ENCODE measurements at places on chromosomes 6 and 20.

GRCh38 chr20:42093542-42094440 is 475.6 kb upstream of the CHD6 start:
- DNase-seq = no peak

DNA sequence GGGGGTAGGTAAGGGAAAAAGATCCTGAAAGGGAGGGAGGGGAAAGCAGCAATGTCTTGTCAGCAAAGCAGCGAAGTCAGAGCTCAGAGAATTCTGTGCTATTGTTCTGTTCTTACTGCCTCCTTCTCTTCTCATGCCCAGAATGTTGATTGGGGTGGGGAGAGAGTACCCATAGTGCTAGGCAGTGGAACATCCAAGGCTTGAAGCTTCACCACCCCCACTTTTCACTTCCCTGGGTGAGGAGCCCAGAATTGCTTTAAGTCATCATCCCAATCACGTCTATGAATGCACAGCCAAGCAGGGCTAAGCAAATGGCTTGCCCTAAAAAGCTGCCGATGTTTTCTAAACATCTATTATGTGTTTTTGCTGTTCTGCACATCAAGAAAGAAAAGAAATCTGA is 16.5 kb downstream of the REPS1 start:
- DNase-seq = no peak

DNA sequence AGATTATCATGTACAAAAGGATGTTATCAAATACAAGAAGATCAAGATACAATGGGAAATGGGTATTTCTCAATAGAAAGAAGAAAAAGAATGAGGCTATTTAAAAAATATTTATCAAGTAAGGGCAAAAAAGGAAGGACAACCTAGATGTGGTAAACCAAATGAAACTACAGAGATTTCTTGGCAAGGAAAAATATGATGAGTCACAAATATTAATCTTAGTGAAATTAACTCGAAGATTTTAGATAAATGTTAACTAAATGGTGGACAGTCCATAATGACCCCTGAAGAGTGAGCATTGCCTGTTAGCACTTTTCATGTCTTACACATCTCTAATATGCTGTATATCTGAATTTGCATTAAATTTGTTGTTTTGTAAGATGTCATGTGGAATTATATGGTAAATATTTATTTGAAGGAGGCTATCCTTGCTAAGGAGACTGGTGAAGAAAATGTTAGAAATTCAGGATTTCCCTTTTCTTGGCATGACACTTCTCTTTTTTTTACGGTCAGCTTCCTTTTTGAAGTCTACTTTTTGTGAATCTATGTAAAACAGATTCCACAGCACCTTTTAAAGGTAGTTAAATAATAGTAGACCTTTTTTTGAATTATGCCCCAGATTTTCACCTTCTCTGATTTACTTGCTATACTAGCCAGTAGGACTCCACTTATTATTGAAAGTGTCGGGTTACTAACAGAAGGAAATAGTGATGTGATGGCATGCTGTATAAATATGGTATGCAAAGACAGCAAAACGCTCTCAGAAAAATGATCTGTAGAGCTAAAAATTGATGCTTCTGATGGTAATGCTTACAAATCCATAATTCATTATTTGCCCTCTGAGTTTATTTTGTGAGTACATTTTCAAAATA is 120.5 kb downstream of the HIVEP1 start:
- DNase-seq = no peak

DNA sequence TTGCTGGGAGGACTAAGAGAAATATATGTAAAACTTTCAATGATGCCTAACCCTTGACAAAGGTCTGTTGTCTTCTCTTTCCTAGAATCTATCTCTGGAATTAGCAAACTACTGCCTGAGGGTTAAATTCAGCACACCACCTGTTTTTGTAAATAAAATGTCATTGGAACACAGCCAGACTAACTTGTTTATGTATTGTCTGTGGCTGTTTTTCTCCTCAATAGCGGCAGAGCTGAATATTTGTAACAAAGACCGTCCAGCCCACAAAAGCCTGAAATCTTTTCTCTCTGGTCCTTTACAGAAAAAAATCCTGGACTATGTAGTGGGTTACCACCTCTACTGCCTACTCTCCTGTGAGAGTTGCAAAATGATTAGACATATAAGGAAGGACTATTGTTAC is 33.3 kb upstream of the SYNDIG1 start:
- no peak for DNase-seq

GRCh38 chr6:132341646-132342045 is 59.6 kb downstream of the MOXD1 start:
- no peak for DNase-seq

DNA sequence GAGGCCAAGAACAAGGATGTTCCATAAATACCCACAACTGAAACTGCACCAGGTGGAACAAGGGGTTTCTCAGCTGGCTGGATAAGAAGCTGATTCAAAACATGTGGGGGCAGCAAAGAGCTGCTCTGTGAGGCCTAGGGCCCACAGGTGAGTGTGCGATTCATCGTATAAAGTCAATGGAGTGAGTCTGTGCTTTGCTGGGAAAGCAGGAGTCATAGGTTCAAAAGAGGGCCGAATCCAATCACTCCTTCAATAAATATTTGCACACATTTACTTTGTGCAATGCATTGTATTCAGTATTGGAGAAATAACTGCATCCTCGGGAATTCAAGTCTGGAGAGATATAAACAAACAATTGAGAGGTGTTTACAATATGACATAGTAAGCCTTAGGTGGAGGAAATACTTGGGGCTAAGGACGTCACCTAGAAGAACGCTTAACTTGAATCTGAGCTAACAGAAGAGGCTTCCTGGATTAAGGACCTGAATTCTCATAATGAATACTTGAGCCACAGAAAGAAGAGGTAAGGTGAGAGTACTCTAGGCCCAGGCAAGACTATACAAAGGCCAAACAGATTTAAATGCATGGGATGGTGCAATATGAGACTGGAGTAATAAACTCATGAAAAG is 83.7 kb upstream of the TMEM30A start:
- DNase-seq = no peak

- DNase-seq = no peak
Measured at GRCh38 chr6:159564456-159564855, 128.6 kb downstream of the SOD2 start.

- DNase-seq = peak; percentile 62
Measured at GRCh38 chr20:49541733-49542513, 26.0 kb downstream of the PTGIS start.

- no peak for DNase-seq
Measured at GRCh38 chr6:25332655-25333071, 53.5 kb downstream of the CARMIL1 start.

- DNase-seq = peak; percentile 55
Measured at GRCh38 chr6:43172104-43173007, 1.3 kb downstream of the SRF start.

GRCh38 chr6:17417817-17418216 is 24.4 kb downstream of the CAP2 start:
- no peak for DNase-seq

DNA sequence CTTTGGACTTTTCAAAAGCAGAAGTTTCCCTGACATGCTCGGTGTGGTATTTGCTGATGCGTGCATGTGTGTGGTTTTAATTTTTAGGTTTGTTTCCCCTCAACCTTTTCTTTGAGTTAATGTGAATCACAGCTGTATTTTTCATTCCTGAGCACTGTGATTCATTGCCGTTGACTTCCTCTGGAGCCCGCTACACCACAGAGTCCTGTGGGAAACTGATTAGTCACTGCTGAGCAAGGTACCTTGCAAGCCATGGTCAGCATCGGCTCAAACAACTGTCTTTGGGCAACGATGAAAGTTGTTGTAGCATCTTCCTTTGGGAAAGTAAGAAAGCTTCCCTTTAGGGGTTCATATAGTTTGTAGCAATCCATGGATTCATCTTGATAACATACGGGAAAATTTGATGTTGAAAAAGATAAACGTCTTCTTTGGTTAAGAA is 57.5 kb downstream of the RIN2 start:
- no peak for DNase-seq

- no peak for DNase-seq
Measured at GRCh38 chr6:27066802-27067201, 180.7 kb upstream of the PRSS16 start.

DNA sequence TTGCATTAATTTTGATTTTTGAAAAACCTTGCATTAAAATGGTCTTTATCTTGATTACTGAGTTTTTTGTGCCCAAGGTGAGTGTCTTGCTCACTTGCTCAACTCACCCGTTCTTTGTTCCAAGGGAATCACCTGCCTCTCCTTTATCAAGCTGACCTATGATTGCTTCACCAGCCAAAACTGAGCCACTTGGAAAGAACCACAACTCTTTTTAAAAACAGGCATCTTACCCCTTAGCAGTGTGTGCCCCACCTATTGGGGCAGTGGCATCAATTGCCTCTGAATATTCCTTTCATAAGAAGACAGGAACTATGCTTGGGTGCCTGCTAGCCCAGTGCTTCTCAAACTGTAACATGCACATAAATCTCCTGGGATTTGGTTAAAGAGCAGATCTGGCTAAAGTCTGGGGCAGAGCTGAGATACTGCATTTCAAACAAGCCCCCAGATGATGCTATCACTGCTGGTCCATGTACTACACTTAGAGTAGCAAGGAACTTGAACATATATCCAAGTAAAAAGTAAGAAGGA is 3.3 kb upstream of the STK38 start:
- no peak for DNase-seq

DNA sequence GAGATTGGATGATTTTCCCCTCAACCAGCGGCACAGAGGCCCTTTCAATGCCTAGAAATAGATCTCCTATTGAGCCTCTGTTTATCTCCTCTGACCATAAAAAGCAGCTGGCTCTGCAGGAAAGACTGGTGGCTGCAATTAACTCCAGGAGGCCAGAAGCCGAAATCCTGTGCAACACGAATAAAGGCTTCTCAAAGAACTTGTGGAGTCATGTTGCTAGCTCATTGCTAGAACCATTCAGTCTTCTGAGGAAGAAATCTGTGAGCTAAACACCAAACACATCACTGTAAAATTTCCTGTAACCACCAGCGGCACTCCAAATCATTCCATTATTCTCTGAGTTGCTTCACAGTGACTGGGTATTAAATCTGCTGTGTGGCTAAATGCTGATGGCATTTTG is 49.1 kb upstream of the TPD52L1 start:
- DNase-seq = no peak

DNA sequence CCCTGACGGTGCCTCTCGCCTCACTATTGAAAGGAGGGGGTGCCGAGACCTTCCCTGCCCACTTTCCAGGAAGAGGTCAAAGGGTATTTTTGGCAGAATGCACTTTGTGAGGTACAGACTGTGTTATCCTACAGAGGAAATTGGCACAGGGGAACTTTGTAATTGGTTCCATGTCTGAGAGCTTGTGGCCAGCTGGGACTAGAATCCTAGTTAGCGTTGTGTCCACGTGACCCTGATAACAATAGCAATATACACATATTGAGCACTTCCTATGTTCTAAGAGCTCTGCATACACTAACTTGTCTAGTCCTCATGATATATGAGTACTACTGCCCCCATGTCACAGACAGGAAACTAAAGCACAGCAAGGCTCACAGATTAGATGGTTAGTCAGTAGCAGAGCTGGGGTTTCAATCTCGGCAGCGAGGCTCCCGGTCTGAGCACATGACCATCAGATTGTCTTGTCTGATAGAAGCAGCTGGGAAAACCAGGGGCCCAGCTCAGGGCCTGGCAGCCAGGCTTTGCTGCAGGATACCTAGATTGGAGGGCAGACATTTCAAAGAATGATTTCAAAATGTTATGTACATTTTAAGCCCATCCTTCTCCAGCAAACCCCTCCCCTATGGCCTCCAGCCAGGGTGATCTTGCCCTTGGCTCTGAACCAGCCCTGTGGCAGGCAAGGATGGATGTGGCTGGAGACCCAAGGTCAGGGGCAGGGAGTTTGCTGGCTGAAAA is 1.4 kb downstream of the MAPK13 start:
- peak; percentile 33 for DNase-seq

DNA sequence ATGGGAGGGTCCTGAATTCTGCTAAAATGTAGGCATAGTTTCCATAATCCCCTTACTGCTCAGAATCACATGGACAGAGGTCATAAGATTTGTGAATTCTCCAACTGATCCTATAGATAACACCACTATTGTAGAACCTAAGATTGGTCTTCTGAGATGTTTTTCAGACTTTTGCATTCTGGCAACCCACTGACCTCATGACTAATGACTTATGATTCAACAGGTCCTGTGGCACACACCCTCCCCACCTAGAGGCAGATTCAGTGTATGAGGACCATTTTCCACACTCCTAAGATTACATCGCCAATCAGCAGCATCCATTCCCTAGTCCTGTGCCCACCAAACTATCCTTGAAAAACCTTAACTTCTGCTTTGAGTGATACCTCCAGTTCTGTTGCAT is 207.2 kb downstream of the BTBD9 start:
- no peak for DNase-seq

DNA sequence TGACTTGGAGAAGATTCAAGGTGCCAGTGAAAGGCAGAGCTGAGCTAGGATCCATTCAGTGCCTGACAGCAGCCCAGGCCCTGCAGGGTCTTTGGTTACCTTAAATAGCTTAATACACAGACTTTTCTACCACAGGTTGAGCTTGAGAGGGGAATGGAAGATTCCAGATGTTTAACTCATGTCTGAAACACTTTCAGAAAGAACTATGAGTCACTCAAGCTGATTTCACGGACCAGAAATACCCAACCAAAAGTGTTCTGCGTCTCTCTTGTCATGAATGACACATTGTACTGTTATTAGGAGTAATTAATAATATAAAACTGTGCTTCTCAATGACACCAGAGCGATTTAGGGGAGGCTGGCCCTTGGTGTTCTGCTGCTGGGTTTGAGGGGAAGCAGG is 6.4 kb upstream of the PMEPA1 start:
- no peak for DNase-seq

DNA sequence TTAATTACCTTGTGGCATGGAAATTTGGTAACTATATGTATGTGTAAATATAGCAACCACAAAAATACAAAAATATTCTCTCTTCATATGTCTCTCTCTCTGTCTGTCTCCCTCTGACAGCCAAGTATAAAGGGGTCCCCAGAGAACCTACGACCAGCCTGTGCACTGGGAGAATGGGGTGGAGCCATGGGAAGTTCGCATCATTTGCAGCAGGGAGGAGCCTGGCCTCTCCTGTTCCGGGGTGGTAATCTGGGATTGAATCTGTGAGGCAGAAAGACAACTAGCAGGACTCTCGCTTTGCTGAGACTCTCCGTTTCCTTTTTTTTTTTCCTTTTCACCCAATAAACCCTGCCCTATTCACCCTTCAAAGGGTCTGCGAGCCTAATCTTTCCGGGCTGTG is 1109.1 kb downstream of the HACE1 start:
- no peak for DNase-seq

- DNase-seq = no peak
Measured at GRCh38 chr6:169622618-169623017, 79.2 kb downstream of the WDR27 start.

All from CD4-positive, alpha-beta T cell treated with Interleukin-4 for 1 hour (primary cell).